ENCODE measurements at places on chromosomes 13 and 19.
A peak's percentile ranks its signal among the peaks of the same experiment; 100 is the strongest.

DNA sequence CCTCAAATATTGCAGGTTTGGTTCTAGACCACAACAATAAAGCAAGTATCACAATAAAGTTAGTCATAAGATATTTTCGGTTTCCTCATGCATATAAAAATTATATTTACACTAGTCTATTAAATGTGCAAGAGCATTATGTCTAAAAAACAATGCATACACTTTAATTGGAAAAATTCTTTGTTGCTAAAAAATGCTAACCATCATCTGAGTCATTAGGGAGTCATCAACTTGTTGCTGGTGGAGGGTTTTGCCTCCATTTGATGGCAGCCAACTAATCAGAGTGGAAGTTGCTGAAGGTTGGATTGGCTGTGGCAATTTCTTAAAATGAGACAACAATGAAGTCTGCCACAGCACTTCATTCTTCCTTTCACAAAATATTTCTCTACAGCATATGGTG is 422.3 kb upstream of the GPC6 start:
- DNase-seq: no peak

DNA sequence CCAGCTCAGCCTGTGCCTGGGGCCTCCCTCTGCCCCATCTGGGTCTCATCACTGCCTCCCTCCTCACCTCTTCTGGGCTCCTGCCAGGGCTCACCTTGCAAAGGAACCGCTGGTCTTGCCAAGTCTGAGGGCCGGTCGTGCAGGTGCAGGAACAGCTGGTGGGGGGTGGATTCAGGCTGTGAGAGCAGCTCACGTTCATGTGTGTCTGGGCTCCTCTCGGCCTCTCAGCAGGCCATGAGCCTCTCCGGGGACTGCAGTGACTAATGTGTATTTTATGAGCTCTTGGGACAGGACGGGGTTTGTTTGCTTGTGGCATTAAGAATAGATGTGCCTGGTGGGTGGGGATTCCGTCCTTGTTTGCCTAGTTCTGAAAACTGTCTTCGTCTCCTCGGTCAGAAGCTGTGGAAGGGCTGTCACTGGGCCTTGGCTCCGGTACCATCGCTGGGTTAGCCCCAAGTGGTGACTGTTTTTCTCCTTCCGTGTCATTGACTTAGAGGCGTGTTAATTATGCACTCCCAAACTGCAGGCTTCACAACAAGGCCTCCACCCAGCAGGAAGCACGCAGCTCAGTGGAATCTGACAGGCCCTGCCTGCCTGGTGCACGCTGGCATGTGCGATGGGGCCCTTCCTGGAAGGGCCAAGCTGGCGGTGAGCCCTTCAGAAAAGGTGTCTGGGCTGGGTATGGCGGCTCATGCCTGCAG is 77.6 kb downstream of the KDM4B start:
- DNase-seq: peak; percentile 74

- DNase-seq: no peak
Measured at GRCh38 chr13:30303269-30303668, 4.1 kb downstream of the KATNAL1 start.

GRCh38 chr19:35777086-35777841 is 1.9 kb downstream of the ARHGAP33 start:
- no peak for DNase-seq

DNA sequence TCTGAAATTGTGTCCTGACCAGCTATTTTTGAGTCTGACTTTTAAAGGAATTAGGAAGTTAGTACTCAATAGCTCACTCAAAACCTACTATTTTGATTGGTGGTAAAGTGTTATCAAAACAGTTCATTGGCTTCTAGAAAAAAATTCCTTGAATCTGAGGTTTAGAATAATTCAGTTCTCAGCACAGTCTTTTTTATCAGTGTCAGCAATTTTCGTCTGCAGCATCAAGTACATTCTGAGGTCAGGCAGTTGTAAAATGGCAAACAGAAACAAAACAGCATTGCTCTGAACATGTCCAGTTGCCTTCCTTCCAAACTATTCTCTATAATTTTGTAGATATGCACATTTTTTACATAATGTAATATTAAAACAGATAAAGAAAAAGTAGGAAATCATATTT is 1644.1 kb downstream of the SLITRK5 start:
- DNase-seq: no peak

- no peak for DNase-seq
Measured at GRCh38 chr13:44618326-44618725, 42.2 kb upstream of the TSC22D1 start.
